Occipital lobe (tissue), 3 donors: ENCODE measurements at places on chromosomes 13 and 19.

DNA sequence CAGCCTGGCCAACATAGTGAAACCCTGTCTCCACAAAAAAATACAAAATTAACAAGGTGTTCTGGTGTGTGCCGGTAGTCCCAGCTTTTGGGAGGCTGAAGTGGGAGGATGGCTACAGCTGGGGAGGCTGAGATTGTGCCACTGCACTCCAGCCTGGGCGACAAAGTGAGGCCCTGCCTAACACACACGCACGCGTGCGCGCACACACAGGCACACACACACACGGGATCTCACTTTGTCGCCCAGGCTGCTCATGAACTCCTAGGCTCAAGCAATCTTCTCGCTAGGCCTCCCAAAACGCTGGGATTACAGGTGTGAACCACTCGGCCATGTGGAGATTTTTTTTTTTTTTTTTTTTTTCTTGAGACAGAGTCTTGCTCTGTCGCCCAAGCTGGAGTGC, 3.2 kb upstream of the BTBD2 start:
- DNase-seq: no peak

DNA sequence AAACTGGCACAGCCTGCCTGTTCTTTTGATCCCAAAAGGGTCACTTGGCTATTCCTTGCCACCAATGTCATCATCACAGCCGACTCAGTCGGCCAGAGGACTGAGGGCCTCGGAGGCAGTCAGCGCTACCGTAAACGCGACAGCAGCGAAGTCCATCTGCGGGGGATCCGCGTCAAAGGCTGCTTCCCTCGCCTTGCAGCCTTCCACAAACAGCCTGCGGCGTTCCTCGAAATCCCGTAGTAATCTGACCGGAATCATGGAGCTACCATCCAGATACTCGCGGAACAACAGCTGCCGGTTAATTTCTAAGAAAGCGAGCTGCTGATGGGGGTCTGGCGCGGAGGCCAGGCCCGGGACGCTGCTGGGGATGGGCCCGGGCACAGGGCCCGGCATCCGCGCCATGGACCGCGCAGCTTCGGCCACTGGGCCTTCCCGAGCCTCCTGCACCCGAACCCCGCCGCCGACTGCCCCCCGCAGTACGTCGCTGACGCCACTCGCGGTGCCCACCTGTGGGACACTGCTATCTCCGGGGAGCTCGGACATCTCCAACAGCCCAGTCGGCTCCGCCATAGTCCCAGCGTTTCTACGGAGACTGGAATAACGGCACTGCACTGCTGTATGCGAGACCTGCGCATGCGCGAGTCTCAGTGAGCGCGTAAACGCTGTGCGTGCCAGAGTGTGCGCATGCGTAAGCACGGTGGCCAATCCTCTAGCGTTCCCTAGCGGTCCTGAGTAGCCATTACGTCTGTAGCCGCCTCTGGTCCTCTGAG, at the start of gene EID2B:
EID2B (minus strand) TSS at position 620 of the 770 bp plus-strand sequence; CDS start at position 570, 50 bp downstream.
- peak; percentile 79 for DNase-seq

DNA sequence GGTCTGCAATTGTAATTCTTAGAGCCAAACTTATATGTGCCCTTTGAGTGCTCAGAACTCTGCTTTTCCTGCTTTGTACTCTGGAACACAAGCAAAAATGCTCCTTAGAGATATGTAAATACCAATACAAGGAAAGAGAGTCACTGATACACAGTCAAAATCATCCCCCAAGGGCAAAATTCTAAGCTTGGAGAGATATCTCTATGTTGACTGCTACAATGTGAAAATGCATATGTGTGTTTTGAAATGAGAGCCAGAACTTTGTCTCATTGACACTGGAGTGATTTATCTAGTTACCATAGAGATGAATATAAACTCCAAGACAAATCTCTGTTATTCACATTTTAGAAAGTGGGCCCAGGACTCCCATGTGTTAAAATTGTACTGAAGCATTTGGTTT, 494.8 kb upstream of the SLITRK1 start:
- no peak for DNase-seq

GRCh38 chr13:100710176-100710575, 35.6 kb upstream of the TMTC4 start:
- no peak for DNase-seq

DNA sequence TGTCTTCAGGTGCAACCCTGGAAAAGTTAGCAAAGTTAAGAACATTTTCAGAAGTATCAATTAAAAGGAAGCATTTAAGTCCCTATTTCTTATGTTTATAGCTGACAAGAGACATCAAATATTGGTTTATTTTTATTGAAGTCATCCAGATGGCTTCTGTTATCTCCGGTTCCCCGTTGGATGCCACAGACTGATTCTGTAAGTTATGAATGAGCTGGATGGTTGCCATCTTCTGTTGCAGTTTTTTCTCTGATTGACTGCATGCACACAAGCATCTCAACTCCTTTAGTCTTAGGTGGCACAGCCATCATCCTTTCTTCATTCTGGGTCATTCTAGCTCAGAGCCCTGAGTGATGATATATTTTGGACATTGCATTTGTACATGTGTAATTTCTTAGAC, 10.6 kb upstream of the OXGR1 start:
- no peak for DNase-seq

GRCh38 chr13:25462301-25463125, 90.7 kb downstream of the ATP8A2 start:
- DNase-seq: no peak

DNA sequence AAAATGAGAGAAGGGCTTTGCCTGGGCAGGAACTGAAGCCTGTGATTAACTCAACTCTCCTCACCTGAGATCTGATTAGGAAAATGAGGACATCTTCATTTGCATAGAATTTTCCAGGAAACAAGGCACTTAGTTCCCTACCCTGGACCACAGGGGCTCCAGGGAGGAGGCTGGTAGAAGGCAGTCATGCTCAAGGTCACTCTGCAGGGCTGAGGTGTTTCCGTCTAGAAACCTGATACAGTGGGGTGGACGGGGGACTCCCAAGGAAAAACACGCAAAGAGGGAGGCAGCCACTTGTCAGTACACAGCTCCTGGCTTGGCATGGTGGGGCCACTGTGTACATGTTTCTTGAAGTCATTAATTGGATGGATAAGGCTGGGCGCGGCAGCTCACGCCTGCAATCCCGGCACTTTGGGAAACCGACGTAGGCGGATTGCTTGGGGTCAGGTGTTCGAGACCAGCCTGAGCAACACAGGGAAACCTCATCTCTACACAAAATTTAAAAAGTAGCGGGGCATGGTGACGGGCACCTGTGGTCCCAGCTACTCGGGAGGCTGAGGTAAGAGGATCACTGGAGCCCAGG, 6.0 kb downstream of the KLK14 start:
- DNase-seq: no peak

DNA sequence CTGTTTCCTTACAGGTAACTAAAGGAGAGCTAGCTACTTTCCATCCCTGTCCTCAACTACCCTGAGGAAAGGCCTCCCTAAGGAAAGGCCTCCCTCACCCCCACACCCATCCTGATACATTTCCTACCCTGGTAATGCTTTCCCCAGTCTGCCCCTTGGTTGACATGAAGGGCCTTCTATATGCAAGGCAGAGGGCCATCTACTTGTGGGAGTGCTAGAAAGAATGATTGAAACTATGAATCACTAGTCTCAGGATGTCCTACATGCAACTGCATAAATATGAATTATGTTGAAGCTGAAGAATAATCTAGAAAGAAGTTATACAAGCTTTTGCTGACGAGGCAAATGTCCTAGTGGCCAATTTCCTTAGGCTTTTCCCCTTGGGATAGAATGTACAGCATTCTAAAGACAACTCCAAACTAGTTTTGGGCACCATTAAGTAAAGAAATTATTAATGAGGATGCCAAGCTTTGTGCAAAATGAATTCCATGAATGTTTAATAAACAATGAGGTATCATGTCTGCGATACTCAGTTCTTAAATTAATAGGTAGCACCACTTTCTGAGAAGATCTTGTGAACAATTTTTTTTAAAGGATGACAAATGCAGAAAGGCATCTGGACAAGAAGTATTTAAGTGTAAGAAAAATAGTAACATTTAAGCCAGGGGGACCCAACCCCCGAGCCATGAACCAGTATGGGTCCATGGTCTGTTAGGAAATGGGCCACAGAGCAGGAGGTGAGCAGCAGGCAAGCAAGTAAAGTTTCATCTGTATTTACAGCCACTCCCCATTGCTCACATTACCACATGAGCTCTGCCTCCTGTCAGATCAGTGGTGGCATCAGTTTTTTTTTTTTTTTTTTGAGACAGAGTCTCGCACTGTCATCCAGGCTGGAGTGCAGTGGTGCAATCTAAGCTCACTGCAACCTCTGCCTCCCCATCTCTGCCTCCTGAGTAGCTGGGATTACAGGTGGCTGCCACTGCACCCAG, 223.0 kb downstream of the LHFPL6 start:
- DNase-seq: no peak

DNA sequence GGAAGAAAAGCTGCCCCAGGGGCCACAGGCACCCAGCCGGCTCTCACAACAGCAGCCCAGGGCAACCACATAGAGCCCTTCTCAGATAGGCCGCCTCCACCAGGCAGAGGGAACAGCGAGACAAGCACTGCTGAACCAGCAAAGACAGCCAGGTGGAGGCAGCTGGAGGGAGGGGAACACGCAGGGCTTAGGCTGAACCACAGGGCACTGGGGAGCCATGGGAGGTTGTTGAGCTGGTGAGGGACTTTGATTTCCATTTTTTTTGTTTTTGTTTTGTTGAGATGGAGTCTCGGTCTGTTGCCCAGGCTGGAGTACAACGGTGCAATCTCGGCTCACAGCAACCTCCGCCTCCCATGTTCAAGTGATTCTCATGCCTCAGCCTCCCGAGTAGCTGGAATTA, 3.5 kb downstream of the GAMT start:
- DNase-seq: no peak

DNA sequence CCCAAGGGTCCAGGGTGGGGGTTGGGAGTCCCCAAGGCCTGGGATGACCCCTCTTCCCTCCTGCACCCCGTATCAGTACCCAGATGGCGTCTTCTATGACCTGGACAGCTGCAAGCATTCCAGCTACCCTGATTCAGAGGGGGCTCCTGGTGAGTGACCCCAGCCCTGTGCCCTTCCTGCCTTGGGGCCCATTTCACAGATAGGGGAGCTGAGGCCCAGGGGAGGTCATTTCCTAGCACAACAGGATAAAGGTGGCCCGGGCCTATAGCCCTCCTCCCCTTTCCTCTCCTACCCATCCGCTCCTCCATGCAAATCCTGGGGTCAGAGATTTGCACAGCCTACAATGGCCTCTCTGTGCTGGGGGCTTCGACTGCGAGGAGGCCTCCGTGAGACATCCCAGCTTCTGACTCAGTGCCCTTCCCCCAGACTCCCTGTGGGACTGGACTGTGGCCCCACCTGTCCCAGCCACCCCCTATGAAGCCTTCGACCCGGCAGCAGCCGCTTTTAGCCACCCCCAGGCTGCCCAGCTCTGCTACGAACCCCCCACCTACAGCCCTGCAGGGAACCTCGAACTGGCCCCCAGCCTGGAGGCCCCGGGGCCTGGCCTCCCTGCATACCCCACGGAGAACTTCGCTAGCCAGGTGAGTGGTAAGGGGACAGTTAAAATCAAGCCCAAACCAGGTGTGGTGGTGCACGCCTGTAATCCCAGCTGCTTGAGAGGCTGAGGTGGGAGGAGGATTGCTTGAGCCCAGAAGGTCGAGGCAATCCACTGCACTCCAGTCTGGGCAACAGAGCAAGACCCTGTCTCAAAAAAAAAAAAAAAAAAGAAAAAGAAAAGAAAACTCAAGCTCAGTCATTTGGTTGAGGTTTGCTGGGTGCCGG, 3.9 kb downstream of the SPIB start:
- no peak for DNase-seq

DNA sequence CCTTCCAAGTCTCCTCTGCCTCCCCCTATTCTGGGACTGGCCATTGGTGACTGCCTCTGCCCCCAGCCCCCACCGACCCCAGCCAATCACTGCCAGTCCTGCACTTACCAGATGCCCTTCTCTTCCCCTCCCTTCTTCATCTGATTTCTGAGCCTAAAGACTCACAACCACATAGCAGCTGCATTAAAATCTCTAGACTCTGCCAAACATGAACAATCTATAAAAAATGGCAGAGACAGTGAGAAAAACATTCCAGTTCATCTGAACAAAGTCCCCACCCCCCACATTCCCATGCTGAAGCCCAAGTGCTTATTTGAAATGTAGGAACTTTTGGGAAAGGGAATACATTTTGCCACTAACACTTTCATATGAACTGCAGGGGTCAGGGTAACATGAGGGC, 60.8 kb downstream of the KCTD12 start:
- no peak for DNase-seq
